ENCODE measurements at places on chromosomes 2 and 18.

- H3K27ac ChIP-seq: peak overlapping the region; percentile 16
- no peaks in the 10 kb centered on the region for H3K27me3 ChIP-seq
- DNase-seq: no peak
Measured at GRCh38 chr2:233195027-233195426, 56.4 kb upstream of the ATG16L1 start.

DNA sequence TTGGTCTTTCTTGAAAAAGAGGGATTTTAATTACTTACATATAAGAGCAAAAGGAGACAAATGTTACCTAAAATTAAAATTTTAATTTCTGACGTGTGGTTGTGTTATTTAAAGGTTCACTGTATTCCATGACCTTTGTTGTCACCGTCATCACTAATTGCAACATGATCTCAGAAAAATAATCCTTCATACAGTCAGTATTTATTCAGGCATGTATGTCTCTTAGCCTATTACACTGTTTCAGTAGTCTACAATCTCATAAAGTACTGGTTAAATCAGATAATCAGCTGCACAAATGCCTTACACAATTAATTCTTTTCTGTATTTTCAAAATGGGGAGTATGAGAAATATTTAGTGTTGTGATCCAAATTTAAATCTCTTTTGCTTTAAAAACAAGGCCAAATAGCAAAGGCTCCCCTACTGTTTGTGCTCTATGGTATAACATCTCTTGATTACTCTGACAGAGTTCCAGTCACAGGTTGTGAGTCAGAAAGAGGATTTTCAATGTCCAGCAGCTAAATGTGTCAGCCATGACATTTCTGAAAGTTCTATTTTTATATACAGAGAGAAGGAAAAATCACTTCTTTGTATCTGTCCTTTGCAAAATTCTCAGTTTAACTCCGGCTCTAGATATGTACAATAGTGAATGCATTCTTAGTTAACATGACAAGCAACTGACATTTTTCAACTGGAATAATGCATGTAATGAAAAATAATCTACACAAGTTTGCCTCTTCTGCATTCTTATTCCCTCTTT, 184.0 kb downstream of the FIGN start:
- no peak overlapping the region for H3K27ac ChIP-seq
- H3K4me3 ChIP-seq: no peak overlapping the region
- no peaks in the 10 kb centered on the region for H3K27me3 ChIP-seq

- no peak for DNase-seq
- H3K4me3 ChIP-seq: peak overlapping the region; percentile 91
- H3K36me3 ChIP-seq: peaks cover 28% of the 10 kb centered on the region
- H3K27ac ChIP-seq: peak overlapping the region; percentile 98
Measured at GRCh38 chr2:127079358-127079920, 27.5 kb downstream of the BIN1 start.

GRCh38 chr2:225270861-225271260, 128.6 kb upstream of the NYAP2 start:
- no peak overlapping the region for H3K27ac ChIP-seq
- no peaks in the 10 kb centered on the region for H3K4me1 ChIP-seq
- H3K27me3 ChIP-seq: peaks cover 8% of the 10 kb centered on the region
- H3K36me3 ChIP-seq: no peaks in the 10 kb centered on the region

- DNase-seq: no peak
- peaks cover 12% of the 10 kb centered on the region for H3K4me1 ChIP-seq
- H3K36me3 ChIP-seq: no peaks in the 10 kb centered on the region
- peaks cover 33% of the 10 kb centered on the region for H3K27me3 ChIP-seq
Measured at GRCh38 chr2:6780765-6781274, 84.9 kb downstream of the CMPK2 start.

GRCh38 chr2:104658144-104658835, 195.6 kb upstream of the POU3F3 start:
- H3K4me3 ChIP-seq: no peak overlapping the region
- H3K27ac ChIP-seq: no peak overlapping the region
- H3K27me3 ChIP-seq: peaks cover 10% of the 10 kb centered on the region
- H3K4me1 ChIP-seq: peaks cover 6% of the 10 kb centered on the region
- DNase-seq: no peak

DNA sequence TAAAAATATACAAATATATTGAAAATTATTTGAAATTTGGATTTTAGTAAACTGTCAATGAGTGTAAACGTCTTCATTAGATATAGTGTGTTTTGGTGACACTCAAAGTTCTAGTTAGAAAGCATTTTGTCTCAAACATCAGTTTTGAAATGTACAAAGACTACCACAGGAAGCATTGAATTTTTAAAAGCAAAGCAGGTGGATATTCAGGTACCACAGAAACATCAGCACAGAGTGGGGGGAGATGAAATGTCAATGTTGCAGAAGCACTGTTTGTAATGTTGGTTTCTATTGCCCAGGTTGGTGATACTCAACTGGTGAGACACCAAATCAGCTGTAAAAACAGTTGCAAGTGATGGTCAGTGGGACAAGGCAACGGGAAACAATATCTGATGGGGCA, 136.5 kb upstream of the ITGA4 start:
- no peaks in the 10 kb centered on the region for H3K27me3 ChIP-seq
- H3K4me3 ChIP-seq: no peak overlapping the region

GRCh38 chr18:53701697-53702096, 522.8 kb downstream of the MBD2 start:
- H3K27me3 ChIP-seq: no peaks in the 10 kb centered on the region
- no peak overlapping the region for H3K4me3 ChIP-seq
- H3K4me1 ChIP-seq: no peaks in the 10 kb centered on the region
- no peak for DNase-seq
- no peaks in the 10 kb centered on the region for H3K36me3 ChIP-seq
- no peak overlapping the region for H3K27ac ChIP-seq

GRCh38 chr18:54250846-54251261, 18.5 kb upstream of the POLI start:
- no peaks in the 10 kb centered on the region for H3K27me3 ChIP-seq
- DNase-seq: no peak
- H3K36me3 ChIP-seq: no peaks in the 10 kb centered on the region
- peak overlapping the region; percentile 9 for H3K27ac ChIP-seq
- H3K4me3 ChIP-seq: no peak overlapping the region
- peaks cover 6% of the 10 kb centered on the region for H3K4me1 ChIP-seq

- H3K27me3 ChIP-seq: no peaks in the 10 kb centered on the region
- H3K36me3 ChIP-seq: peaks cover 1% of the 10 kb centered on the region
- peaks cover 29% of the 10 kb centered on the region for H3K4me1 ChIP-seq
- DNase-seq: no peak
Measured at GRCh38 chr2:96955762-96956161, 30.6 kb downstream of the FAM178B start.

GRCh38 chr2:119305497-119306195, 61.0 kb downstream of the C2orf76 start:
- H3K27me3 ChIP-seq: no peaks in the 10 kb centered on the region
- DNase-seq: no peak
- H3K36me3 ChIP-seq: no peaks in the 10 kb centered on the region

DNA sequence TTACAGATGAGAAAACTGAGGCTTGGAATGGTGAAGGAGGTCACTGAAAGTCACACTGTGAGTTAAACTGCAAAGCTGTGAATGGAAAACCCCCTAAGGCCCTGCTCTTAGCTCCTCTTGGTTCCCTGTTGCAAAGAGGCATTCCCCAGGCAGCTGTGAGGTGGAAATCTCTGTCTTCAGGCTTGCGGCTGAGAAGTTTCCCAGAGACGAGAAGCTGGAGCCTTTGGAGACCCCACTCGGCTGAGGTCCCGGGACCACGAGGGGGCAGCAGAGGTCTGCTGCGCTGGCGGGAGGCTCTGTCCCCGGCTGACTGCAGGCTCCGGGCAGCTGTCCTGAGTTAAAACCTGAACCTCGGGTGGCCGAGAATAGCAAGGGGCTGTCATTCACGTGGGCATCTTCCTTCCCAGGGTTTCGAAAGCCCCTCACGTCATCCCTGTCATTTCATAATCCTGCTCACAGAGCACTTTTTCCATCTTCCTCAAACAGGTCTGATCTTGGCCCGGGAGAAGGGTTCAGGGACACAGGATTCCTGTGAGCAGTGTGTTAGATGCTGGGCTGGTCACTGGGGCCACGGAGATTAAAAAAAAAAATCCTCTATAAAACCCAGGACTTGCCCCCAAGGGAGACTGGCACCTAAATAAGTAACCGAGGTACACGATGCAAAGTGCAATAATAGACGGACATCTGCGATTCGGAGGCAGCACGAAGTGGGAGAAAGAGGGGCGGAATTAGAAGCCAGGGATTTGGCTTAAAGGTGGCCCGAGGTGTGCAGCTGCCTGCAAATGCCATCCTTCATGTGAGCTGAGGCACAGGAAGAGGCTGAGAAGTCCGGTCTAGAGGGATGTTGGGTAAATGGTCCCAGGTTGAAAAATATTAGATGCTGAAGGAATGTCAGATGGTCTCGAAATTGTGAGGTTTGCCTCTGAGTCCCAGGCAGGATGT, 24.6 kb upstream of the ATOH8 start:
- no peak overlapping the region for H3K4me3 ChIP-seq
- H3K36me3 ChIP-seq: peaks cover 2% of the 10 kb centered on the region
- peaks cover 29% of the 10 kb centered on the region for H3K27me3 ChIP-seq
- no peak overlapping the region for H3K27ac ChIP-seq
- DNase-seq: peak; percentile 41

- no peak overlapping the region for H3K4me3 ChIP-seq
- no peaks in the 10 kb centered on the region for H3K4me1 ChIP-seq
- H3K27ac ChIP-seq: no peak overlapping the region
- no peak for DNase-seq
- no peaks in the 10 kb centered on the region for H3K36me3 ChIP-seq
- H3K27me3 ChIP-seq: no peaks in the 10 kb centered on the region
Measured at GRCh38 chr2:23639406-23639982, 254.5 kb downstream of the KLHL29 start.

- H3K36me3 ChIP-seq: no peaks in the 10 kb centered on the region
- H3K27ac ChIP-seq: no peak overlapping the region
- peaks cover 37% of the 10 kb centered on the region for H3K27me3 ChIP-seq
Measured at GRCh38 chr2:192123847-192124246, 70.9 kb downstream of the TMEFF2 start.

- H3K4me1 ChIP-seq: peaks cover 39% of the 10 kb centered on the region
- peak within 1 kb of the TSS; percentile 60 for H3K27ac ChIP-seq
- peaks cover 25% of the 10 kb centered on the region for H3K36me3 ChIP-seq
- no peaks in the 10 kb centered on the region for H3K27me3 ChIP-seq
Measured at GRCh38 chr2:27217173-27218121, at the start of gene CAD. TSS of gene CAD (plus strand) at chr2:27217369. CDS start at chr2:27217552, 183 bp downstream.

GRCh38 chr18:43587538-43588153, 310.4 kb upstream of the SYT4 start:
- no peak overlapping the region for H3K27ac ChIP-seq
- DNase-seq: no peak
- H3K36me3 ChIP-seq: no peaks in the 10 kb centered on the region
- H3K4me1 ChIP-seq: no peaks in the 10 kb centered on the region
- no peak overlapping the region for H3K4me3 ChIP-seq

DNA sequence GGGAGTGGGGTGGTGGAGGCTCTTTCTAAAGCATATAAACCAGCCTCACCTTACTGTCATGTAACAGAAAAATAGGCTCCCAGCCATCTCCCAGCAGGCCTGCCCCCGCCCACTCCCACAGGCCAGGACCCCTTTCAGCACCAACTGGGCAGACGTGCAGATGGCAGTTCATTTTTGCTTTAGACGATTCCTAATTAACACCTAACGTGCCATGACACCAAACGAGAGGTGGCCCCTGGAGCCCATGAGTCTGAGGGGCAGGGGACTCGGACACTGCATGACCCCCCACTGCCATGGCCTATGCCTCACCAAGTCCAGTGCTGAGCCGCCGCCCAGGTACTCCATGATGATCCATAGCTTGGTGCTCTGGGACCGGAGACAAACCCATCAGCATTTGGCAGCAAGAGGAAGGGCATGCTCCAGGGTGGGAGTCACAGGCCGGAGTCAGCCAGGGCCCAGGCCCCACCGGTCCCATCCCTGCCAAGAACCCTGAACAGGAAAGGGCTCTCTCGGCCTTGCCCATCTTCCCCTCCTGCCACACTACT, 7.9 kb downstream of the STK25 start:
- no peaks in the 10 kb centered on the region for H3K27me3 ChIP-seq
- peaks cover 5% of the 10 kb centered on the region for H3K36me3 ChIP-seq
- no peak for DNase-seq
- peaks cover 9% of the 10 kb centered on the region for H3K4me1 ChIP-seq

DNA sequence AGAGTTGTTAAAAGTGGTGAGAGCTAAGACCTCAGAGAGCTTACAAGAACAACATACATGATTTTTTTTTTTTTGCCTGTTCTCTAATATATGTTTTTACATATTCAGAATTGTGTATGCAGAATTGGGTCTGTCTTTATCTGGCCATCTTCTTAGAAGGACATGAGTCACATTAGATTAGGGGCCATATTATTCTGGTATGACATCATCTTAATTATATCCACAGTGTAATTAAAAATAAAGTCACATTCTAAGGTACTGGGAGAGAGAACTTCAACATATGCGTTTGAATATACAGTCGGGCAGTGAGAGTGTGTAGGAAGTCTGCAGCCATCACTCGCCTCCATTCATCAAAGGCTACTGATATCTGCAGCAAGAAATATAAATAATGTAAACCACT, 88.3 kb downstream of the DSC3 start:
- no peak for DNase-seq
- H3K27ac ChIP-seq: no peak overlapping the region
- H3K36me3 ChIP-seq: peaks cover 3% of the 10 kb centered on the region
- H3K4me3 ChIP-seq: no peak overlapping the region

GRCh38 chr2:19476327-19476726, 117.9 kb upstream of the OSR1 start:
- no peak for DNase-seq
- no peak overlapping the region for H3K4me3 ChIP-seq
- peaks cover 17% of the 10 kb centered on the region for H3K27me3 ChIP-seq
- H3K36me3 ChIP-seq: peaks cover 2% of the 10 kb centered on the region

GRCh38 chr2:37307500-37307899, 17.1 kb downstream of the PRKD3 start:
- DNase-seq: no peak
- no peak overlapping the region for H3K4me3 ChIP-seq
- no peak overlapping the region for H3K27ac ChIP-seq
- H3K36me3 ChIP-seq: no peaks in the 10 kb centered on the region

DNA sequence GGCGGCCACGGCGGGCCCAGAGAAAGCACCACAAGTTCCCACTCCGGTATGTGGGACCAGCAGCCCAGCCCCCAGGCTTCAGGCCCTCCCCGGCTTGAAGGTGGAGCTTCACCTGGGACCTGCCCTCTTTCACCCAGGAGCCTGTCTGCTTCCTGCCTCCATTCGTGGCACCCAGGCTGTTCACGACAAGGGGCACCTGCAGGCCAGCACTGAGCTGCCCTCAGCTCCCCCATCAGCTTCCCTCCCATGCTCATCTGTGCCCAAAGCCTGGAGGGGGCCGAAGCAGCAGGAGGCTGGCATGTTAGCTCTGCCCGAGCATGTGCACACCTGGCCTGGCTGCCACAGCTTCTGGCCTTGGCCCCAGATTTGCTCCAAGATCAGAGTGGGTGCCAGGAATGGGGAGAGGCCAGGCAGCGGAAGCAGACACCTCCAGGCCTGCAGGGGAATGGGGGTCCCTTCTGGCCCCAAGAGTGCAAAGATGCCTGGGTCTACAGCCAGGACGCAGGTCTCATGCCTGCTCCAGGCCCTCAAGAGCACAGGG, 312.4 kb upstream of the SYT4 start:
- no peaks in the 10 kb centered on the region for H3K27me3 ChIP-seq
- no peak overlapping the region for H3K27ac ChIP-seq
- no peaks in the 10 kb centered on the region for H3K36me3 ChIP-seq
- H3K4me3 ChIP-seq: no peak overlapping the region
- H3K4me1 ChIP-seq: no peaks in the 10 kb centered on the region

- H3K27me3 ChIP-seq: no peaks in the 10 kb centered on the region
- H3K27ac ChIP-seq: peak overlapping the region; percentile 6
- no peak for DNase-seq
- H3K36me3 ChIP-seq: peaks cover 5% of the 10 kb centered on the region
Measured at GRCh38 chr2:199804831-199805230, 46.2 kb downstream of the FTCDNL1 start.

Measured in central memory CD8-positive, alpha-beta T cell (primary cell).